Tibial nerve (tissue), 4 donors: ENCODE measurements at places on chromosomes 7 and 10. TPM values are rescaled to one million over a fixed set of nuclear protein-coding genes. Genes with fewer than 3 reads are reported as not detected.

GRCh38 chr7:142196066-142196840, 61.6 kb downstream of the PRSS58 start:
- DNase-seq = no peak

DNA sequence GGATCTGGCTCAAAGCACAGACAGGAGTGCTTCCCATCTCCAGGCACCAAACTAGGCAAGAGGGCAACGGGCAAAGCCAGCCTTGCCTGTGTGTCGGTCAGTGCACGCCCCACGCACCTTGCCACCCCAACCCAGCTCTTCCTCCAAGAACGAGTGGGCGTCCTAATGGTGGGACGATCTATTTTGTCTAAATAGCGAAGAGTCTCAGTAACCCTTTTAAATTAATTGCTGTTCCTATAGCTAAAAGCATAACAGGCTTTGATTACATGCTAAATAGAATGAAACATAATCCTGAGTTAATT, 12.2 kb downstream of the EN2 start:
- DNase-seq = no peak

DNA sequence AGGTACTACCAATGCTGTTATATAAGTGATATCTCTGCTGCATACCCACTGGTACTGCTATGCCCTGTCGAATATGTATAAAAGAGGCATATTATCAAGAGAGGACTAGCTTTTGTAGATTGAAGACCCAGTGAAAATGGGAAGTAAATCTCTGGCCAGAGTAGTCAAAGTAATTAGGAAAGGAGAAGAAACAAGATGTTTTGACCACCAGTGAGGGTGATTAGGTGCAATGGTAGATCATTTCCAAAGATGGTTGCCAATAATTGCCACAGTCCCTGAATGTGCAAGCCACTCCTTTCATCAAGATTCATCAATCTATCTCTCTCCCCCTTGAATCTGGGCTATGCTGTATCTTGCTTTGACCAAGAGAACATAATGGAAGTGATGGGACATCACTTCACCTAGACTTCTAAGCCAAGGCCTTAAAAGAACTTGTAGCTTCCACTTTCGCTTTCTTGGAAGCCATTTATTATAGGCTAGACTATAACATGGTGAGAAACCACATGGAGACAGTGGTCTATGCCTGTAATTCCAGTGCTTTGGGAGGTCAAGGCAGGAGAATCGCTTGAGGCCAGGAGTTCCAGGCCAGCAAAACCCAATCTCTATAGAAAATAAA, 52.6 kb upstream of the ST8SIA6 start:
- no peak for DNase-seq

Gene EPO
- total RNA-seq = 0.59 TPM
